GM10248 (cell line): ENCODE measurements at places on chromosomes 1 and 21.

DNA sequence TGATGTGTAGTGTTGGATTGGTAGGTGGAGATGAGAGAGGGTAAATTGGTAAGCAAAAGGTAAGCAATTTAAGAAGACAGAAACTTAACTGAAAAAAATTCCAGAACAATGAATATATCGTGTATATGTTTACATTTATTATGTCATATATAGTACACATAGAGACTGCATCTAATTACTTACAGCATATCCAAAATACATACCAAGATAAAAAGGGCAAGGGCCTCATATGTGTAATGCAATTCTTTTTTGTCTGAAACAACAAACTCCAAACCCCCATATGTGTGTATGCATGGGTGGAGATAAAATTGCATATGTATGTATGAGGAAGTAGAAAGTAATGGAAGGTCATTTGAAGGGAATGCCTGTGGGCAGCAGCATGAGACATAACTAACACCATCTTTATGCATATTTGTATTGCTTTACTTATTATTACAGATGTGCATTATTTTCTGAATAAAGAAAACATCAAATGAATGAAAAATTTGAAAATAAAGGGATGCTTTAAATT is 4.3 kb downstream of the KRTAP20-3 start:
- DNase-seq, result no peak

DNA sequence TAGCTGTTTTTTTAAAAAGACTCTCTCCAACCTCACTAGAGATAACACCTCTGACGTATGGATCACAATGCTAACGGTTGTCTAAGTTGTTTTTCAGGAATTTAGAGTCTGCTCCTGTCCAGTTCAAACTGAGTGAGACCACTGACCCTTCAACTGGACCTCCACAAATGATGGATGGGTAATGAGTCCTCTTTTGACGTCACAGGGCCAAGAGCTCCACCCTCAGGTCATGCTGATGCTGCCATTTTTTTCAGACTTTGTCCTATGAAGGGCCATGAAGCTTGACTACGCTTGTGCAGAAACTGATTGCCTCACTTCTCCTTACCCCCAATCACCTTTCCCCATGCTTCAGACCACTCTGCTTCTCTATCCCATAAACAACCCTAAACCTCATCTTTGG is 16.6 kb downstream of the GRIK3 start:
- no peak for DNase-seq

- no peak for DNase-seq
These were observed 116.3 kb downstream of the SLC30A10 start for GRCh38 chr1:219812086-219812485.

GRCh38 chr1:150973836-150974579 is 627 bp downstream of the CERS2 start:
- DNase-seq, result peak; percentile 64

- DNase-seq, result peak; percentile 86
These were observed at the start of the genes FBXO2 and FBXO44 for GRCh38 chr1:11654137-11654938. TSS of gene FBXO2 (minus strand) at chr1:11654429. CDS start at chr1:11654340, 89 bp downstream. TSS of gene FBXO44 (plus strand) at chr1:11654877. CDS start at chr1:11655836, 959 bp downstream.

GRCh38 chr1:32619701-32620485 is 30.5 kb downstream of the ZBTB8OS start:
- peak; percentile 52 for DNase-seq

GRCh38 chr1:69120817-69121216 is 446.9 kb upstream of the LRRC7 start:
- DNase-seq, result no peak

DNA sequence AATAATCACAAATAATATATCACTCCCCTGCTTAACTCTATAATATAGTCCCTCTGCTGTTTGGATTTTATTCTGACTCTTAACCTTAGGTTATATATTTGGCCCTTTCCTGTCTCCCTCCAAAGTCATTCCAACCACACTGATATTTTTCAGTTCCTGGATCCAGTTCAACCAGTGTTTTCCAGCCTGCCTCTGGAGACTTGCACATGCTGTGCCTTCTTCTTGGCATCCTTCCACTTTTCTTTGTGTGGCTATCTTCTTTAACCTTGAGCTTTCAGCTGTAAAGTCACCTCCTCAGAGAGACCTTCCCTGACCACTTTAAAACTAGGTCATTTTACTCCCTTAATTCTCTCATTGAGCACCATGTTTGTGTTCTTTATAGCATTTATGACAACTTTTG is 19.4 kb downstream of the CERS2 start:
- no peak for DNase-seq

DNA sequence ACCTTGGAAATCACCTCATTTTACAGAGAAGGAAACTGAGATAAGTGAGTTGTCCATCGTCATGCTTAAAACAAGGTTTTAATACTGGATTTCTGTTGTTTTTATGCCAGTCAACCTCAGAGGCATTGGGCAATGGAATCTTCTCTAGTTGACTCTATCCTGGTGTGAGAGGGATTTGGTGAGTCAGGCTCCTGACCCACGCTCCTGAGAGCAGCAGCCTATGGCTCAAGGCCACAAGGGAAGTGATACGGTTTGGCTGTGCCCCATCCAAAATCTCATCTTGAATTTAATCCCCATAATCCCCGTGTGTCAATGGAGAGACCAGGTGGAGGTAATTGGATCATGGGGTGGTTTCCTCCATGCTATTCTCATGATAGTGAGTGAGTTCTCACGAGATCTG is 90.1 kb downstream of the TLR5 start:
- no peak for DNase-seq

- DNase-seq, result no peak
These were observed 76.4 kb downstream of the RUNX3 start for GRCh38 chr1:24853649-24854048.

DNA sequence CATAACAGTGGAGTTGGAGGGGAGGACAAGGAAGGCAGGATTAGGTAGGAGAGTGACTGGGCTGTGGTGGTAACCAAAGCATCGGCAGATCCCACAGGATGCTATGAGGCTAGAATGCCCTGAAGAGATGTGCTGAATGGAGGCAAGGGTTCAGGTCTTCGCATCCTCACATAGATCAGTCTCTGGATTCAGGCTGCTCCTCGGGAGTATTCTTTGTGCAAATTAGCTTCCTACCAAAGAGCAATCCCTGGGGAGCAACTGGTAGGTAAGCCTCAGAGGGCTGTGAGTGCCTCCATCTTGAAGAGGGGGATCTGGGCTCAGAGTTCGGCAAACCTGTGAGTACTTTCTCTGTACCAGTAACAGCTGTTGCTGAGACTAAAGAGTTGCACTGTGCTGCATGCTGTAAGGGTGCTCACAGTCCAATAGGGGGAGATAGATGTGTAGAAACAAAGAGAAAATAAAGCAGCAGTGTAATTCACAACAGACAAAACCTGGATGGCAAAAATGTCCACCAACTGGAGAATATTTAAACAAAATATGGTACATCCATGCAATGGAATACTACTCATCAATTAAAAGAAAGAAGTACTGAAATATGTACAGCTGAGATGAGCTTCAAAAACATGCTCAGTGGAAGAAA is 322.4 kb upstream of the DEPDC1 start:
- DNase-seq, result no peak

DNA sequence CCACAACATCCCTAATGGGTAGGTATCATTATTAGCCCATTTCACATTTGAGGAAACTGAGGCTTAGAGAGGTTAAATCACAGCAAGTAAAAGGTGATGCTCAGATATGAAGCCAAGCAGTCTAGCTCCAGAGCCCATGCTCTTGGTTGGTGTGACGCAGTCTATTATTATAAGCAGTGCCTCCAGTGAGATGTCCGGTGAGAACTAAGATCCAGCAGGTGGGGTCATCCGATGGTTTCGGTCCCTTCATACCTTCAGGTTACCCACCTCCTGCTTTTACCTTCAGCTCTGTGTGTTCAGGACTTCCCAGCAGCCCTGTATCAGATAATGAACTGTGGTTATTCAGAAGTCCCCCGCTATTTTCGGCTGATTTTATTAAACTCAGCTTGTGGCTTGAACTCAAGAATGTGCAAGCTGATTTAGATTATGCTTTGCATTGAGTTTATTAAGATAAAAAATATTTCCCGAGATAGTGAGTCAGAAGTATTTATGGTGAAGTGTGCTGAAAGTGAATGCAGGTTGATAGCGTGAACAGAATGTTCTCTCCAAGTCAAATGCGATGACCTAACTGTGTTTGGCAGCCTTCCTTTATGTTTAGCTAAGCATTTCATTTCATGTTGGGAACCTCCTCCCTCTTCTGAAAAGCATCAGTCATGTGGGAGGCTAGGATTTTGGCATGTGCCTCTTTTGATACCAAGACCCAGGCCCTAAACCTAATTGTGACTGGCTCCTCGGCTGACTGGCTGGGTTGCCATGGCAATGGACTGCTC is 160.9 kb upstream of the UBE2U start:
- DNase-seq, result no peak

DNA sequence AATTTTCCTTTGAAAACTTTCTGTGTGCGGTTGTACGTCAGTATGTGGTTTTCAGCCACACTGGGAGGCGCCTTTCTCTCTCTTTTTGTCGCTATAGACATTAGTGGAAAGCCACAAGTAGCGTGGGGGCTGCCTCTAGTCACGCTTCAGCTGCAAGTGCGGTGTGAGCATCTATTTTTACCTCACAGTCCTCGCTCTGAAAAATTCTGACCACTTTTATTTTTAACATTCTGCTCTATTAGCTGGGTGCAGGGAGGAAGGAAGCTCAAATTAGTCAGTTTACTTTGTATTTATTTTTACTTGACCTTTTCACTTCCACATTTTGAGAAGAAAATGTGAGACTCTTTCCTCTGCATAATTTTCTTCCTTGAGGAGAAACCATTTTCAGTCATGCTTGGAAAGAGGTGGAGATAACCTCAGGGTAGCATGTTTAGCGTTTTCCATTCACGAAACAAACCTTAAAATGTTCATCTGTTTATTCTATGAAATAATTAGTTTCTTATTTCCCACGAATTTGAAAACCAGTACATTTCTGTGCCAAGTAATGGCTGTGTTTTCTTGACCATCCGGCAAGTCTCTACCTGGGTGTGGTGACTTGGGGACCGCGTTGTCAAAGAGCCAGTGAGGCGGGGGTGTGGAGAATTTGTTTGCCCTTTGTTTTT is 35.6 kb downstream of the ADARB1 start:
- DNase-seq, result peak; percentile 82

GRCh38 chr1:59026472-59026948 is 242.7 kb upstream of the JUN start:
- no peak for DNase-seq

GRCh38 chr1:67952071-67952470 is 98.4 kb downstream of the DIRAS3 start:
- no peak for DNase-seq

DNA sequence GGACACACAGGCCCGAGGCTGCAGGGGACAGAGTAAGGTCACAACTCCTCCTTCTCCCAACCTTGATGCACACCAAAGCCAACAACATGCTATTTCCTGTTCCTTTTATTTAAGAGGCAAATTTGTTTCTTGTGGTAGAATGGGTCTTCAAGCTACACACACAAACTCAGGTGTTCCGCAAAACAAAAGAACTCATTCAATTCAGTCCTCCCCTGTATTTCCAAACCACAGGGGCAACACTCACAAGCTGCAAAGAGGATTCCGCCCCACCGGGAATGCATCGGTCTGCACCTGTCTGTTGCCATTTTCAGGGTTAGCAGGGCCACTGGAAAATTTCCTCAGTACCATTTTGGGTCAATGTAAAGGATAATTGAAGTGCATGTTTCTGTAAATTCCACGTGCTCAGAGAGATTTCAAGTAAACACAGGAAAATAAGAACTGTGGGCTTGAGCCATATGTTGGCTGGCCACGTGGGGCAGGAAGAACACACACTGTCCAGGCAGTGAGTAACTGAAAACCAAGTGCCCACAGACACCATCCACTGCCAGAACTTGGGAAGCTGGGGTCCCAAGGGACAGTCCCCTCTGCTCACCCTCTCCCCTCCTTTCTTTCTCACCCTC is 145.2 kb upstream of the ERG start:
- DNase-seq, result no peak

GRCh38 chr1:151815716-151816327 is 10.6 kb upstream of the LINGO4 start:
- DNase-seq, result no peak

- no peak for DNase-seq
These were observed 8.4 kb downstream of the ENO1 start for GRCh38 chr1:8870103-8870502.

DNA sequence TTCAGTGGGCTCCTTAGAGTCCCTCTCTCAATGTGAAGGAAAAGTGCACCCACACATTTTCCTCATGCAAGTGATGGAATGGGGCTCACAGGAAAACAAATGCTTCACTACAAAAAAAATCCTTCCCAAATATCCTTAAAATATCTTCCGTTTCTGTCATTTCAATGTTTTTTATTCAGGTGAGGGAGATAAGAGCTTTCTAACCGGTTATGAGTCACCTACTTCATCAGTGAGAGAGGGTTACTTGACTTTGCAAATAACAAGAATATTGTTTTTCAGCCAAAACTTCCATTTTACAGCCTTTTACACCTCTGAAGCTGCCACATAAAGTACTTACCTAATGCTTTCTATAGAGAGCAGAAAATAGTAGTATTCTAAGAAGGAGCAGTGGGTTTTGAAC is 98.3 kb upstream of the CD55 start:
- no peak for DNase-seq

DNA sequence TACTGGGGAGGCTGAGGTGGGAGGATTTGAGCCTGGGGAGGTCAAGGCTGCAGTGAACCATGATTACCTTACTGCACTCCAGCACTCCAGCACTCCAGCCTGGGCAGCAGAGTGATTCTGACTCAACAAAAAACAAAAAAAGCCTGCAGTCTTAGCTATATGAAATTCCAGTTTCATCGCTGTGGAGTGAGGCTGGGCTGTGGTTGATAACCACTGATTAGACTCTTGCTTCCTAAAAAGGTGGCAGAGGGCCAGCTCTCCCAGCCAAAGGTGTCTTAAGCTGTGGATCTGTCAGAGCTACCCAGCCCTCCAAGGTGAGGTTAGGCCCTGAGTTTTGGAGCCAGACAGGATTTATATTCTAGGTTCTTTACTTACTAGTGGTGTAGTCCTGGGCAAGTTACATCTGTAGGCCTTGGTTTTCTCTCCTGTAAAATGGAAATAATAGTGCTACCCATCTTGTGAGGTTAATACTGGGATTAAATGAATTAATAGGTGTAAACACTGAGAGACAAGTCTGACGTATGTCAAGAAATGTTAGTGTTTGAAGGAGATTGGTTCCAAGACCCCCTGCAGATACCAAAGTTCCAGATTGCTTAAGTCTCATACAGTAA is 35.9 kb downstream of the TMCC2 start:
- DNase-seq, result no peak

GRCh38 chr1:115596080-115596780 is 45.5 kb upstream of the VANGL1 start:
- no peak for DNase-seq

GRCh38 chr1:232830661-232831060 is 25.4 kb downstream of the MAP10 start:
- no peak for DNase-seq

GRCh38 chr1:39452081-39452480 is 39.4 kb upstream of the BMP8A start:
- DNase-seq, result no peak
